T-cell (primary cell): ENCODE measurements at places on chromosomes 5 and 9.

DNA sequence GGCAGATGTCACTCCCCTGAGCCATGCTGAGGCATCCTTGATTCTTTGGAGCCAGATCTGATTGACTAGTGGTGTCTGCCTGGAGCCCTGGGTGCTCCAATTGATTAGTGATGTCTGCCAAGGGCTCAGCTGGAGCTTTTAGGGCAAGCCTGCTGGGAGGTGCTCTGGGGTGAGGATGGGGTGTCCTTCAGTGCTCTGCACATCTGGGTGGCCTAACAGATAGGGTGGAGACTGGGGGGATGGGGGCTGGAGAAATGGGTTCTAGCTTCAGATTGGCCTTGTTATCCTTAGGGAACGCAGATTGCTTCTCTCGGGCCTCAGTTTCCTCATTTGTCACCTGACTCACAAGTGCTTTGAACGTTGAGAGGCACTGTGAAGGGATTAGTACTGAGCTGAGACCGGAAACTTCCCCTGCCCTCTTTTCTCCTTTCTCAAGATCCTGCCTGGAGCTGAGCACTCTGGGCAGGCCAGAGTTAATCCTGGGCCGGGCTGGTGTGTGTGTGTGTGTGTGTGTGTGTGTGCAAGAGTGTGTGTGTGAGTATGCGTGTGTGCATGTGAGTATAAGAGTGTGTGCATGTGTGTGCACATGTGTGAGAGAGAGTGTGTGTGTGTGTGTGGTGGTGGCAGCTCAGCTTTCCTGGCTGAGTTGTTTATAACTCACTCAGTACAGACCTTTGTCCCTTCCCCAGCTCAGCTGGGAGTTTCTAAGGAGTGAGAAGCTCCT lies 5.6 kb upstream of the IER5L start:
- no peak for DNase-seq

DNA sequence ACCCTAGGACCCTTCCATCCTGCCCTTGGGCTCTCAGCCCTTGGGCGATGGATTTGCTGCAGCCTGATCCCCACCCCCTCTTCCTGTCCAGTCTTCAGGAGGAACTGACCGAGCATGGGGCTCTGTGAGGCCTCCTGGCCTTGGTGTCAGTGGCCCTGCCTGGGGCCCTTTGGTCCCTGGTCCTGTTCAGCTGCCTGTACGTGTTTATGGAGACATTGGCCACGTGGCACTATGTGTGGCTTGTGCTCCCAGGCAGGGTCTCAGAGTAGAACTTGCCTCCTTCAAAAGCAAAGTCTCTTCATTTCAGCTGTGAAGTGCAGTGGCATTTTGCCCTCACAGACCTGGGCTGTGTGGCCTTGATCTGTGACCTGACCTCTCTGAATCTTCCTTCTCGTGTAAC lies 11.1 kb downstream of the FCN2 start:
- DNase-seq: no peak

DNA sequence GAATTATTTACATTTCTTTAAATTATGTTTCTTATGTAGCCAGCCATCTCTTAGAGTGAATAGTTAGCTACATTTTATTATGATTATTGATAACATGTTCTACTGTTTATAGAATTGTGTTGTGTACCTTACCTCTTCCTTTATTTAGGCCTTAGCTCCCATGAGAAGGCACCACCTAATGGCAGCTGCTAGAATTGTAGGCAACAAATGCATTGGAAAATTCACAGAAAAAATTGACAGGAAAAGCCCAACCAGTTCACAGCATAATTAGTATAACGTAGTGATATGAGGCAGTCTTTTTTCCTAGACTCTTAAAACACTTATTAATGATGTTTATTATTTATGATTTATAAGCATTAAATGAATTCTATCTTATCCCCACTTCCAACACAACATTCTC lies 175.8 kb downstream of the WDR70 start:
- no peak for DNase-seq

DNA sequence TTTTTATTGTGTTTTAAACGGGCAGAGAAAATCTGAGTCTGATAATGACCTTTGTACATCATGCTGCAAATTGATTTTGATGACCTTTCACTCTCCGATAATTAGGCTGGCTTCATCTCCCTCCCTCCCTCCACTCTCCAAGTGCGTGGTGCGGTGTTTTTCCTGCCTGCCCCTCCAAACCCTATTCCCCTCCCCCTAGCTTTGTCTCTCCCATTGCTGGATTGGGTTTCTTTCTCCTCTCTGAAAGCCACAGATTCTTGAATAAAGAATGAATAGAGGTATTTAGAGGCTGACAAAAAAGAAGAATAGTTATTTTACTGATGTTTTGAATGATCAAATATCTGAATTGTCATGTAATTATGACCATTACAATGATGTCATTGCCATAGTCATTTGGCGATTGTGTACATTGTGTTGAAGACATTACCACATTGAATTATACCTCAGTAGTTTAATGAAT lies 571.1 kb upstream of the ZNF608 start:
- DNase-seq: no peak

- no peak for DNase-seq
Measured at GRCh38 chr5:144548936-144549335, 378.3 kb downstream of the KCTD16 start.

DNA sequence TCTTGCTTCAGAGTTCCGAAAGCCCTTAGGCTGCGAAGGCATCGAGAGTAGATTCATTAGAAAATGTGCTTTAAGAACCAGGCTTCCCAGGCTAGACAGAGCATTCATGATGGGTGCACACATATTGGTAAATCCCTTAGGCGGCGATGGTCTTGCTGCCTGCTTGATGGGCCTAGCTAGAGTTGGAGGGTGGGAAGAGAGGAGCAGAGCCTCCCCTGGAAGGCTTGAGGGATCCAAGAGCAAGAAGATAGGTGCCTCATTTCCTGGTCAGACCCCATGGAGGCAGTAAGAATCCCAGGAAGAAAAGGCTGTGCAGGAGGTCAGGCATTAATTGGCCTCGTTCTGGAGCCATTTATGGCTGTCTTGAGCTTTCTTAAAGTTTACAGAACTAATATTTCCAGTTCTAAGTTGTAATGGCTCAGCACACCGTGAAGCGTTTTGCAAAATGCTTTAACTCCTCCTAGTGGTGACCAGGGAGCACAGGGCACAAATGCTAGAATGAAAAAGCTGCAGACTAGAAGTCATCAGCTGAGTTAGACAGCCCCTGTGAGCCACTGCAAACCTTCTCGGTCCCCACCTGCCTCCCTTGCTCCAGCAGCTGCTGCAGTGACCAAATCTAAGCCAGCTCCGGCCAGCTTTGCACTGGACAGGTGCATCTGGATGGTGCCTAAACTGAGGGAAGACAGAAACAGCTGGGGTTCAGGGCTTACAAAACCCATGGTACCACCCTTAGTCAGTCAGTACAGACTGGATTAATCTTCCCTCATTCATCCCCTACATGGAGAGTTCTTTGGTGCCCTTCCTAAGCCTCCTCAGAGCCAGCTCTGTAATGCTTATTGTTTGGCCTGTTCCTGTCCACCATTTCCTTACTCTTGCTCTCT lies 14.7 kb downstream of the SLC45A2 start:
- no peak for DNase-seq

- no peak for DNase-seq
Measured at GRCh38 chr9:1759771-1760300, 255.3 kb upstream of the SMARCA2 start.

GRCh38 chr9:99967457-99967856 lies 61.0 kb downstream of the STX17 start:
- DNase-seq: no peak

GRCh38 chr9:108631496-108632285 lies 224.1 kb downstream of the ACTL7B start:
- no peak for DNase-seq
